ENCODE measurements at places on chromosomes 2 and 18. TPM values are rescaled to one million over a fixed set of nuclear protein-coding genes. Genes with fewer than 3 reads are reported as not detected.

DNA sequence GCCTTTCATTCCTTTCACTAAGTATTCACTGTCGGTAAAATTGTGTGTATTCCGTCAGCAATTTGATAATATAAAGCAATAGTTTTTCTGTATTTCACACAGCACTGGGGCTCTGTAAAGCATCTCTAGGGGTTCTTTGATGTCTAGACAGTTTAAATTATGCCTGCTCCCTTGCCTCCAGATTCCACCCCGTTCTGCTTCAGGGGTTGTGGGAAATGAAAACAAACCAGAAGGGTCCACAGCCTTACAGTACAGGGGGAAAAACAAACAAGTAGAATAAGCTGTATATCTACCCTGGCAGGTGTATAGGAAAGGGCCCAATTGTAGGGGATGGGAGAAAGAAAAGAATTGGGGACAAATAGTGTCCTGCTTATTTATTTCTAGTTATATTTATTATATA is 63.1 kb downstream of the ASXL3 start:
- DNase-seq = no peak

DNA sequence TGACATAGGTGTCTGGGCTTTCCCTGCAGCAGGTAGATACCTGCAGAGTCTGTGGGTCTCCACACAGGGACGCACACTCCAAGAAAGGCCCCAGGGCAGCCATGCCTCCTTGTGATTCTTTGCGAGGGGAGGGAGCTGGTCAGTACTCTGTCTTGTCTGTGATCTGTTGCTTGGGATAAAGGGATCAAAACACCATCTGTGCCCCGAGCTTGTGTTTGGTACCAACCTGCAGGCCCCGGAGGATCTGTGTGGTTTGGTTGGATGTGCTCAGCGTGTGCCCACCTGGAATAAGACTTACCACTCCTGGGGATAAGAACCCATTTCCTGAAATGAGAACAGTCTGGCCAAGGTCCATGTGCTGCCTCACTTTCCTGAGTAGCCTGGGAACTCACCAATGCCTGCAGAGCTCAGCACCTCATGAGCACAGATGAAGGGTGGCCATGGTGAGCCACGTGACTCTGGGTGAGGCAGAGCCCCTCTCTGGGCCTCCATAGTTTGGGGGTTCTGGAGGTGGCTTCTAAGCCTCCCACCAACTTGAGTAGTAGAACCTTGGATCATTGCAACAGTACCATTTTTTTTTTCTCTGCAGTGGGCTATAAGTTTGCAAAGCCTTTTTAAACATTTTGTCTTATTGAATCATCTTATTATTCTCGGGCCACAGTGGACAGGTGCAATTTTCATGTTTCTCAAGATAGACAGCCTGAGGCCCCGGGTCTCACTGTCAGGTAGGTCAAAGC is 134.8 kb downstream of the DDX1 start:
- no peak for DNase-seq

DNA sequence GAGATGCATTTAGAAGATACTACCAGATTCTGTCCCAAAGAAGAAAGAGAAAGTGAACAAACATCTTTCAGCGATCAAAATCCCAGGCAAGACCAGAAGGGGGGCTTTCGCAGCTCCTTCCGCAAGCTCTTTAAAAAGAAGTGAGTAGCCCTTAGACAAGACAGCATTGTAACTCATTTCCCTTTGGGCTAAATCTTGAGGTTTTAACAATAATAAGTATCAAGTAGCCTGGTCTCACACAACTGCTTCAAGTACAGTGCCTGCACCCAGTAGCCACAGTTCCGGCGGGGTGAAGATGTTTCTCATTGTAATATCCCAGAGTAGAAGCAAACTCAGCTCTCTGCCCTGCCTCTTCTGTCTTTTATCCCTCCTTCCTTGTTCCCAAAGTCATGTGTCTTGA is 76.3 kb downstream of the ARHGEF33 start:
- DNase-seq = no peak

DNA sequence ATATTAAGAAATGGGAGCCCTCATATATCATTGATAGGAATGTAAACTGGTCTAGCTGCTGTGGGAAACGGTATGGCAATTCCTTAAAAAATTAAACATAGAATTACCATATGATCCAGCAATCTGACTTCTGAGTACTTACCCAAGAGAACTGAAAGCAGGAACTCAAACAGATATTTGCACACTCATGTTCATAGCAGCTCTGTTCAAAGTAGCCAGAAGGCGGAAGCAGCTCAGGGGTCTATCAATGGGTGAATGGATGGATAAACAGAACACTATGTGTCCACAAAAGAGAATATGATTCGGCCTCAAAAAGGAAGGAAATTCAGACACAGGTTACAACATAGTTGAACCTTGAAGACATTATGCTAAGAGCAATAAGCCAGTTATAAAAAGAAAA is 135.7 kb upstream of the NDUFV2 start:
- DNase-seq = no peak

The OSGEPL1 gene
- total RNA-seq = 6.7 TPM

DNA sequence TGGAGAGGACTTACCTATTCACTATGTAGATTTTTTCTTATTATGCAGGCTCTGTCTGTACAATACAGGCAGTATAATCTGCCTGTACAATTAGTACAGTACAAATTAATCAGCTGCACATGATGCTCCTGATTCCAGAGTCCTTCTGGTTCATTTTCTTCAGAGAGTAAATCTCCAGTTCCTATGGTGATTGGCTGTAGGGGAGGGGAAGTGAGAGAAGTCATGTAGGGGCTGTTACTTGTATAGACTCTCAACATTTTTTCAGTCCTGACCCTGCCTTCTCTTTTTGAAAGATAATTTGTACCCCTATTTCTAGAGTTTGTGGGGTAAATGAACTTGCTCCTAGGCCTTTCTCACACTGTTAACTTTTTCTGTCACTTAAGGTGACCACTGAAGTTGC is 54.5 kb downstream of the PTPN4 start:
- DNase-seq = no peak

DNA sequence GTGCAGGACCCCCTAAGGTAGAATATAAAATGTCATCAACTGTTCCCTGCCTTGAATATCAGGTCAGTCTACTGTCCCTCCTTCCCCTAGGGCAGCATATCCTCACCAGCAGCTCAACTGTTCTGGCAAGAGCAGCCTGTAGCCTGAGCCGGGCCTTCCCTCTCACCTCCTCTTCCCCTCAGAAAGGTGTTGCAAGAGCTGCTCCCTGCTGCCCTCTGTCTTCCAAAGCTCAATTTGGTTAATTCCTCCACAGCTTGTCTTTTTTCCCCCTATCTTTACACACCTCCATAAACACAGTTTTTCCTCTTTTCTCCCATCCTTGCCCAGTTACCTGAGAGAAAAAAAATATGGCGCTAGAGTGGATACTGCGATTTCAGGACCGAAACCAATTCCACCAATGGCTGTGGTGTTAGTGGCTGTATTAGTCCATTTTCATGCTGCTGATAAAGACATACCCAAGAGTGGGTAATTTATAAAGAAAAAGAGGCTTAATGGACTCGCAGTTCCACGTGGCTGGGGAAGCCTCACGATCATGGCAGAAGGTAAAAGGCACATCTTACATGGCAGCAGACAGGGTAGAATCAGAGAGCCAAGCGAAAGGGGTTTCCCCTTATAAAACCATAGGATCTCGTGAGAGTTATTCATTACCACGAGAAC is 184.7 kb downstream of the MREG start:
- peak; percentile 75 for DNase-seq

The SLC35G4 gene
- not detected for total RNA-seq

The REG3G gene
- total RNA-seq = not detected

DNA sequence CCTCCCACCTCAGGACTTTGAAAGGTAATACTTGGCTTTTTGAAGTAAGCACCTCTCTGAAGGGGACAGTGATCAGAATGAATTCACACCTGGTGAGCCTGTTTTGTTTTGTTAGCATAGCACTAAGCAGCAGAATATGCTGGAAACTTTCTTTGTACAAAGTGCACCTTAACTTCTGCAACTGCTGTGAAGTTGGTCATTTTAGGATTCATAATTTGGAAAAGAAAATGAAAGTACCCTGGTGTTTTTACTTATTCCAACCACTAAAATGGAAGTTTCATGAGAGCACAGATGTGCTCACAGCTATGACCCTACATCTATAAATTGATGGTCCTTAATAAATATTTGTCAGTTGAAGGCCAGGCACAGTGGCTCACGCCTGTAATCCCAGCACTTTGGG is 257.8 kb upstream of the STON1 start:
- DNase-seq = no peak

The G6PC2 gene
- total RNA-seq = not detected

The NPAS2 gene
- total RNA-seq = 11.4 TPM

- DNase-seq = peak; percentile 82
These were observed 616 bp upstream of the SP5 start for GRCh38 chr2:170714381-170715061.

DNA sequence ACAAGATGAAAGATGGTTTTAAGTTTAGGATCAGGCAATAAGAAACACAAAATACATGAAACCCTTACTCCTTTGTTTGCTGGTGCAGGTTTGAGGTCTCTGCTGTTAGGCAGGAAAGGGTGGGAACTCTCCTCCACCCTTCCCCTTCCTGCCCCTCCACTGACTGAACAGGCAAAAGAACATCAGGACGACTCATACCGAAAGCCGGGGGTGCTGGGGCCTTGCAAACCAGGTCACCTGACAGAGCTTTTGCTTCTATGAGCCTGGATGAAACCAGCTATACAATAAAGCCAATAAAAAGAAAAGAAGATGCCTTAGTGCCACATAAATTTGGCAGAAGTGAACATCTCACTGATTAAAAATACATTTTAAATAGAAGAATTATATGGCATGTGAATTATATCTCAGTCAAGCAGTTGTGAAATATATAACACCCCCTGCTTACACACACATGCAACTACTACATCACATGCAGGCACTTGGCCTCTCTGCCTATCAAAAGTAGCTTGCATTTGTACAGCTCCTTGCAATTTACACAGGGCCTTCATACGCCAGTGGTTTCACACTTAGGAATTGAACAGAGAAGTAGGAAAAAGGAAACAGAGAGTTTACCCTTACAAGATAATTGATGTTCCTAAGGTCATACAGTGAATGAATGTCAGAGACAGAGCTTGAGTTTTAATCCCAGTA is 215.1 kb upstream of the TRIB2 start:
- no peak for DNase-seq

DNA sequence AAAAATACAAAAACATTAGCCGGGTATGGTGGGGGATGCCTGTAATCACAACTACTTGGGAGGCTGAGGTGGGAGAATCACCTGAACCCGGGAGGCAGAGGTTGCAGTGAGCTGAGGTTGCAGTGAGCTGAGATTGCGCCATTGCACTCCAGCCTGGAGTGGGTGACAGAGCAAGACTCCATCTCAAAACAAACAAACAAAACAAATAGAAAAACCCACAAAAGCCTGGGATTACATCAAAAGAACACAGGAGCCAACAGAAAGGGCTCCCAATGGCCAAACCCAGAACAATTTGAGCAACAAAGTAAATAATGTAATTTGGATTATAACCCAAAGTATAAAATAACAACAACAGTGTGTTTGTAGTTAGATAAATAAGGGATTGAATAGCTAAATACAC is 159.8 kb downstream of the UXS1 start:
- DNase-seq = no peak

DNA sequence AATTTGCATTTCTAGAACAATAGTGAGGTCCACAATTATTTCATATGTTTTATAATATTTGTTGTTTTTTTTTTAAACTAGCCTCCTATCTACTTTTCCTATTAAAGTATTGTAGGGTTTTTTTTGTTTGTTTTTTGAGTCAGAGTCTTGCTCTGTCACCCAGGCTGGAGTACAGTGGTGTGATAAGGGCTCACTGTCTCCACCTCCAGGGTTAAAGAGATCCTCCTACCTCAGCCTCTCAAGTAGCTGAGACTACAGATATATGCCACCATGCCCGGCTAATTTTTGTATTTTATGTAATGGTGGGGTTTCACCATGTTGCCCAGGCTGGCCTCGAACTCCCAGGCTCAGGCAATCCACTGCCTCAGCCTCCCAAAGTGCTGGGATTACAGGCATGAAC is 122.5 kb downstream of the SLC39A10 start:
- DNase-seq = no peak

DNA sequence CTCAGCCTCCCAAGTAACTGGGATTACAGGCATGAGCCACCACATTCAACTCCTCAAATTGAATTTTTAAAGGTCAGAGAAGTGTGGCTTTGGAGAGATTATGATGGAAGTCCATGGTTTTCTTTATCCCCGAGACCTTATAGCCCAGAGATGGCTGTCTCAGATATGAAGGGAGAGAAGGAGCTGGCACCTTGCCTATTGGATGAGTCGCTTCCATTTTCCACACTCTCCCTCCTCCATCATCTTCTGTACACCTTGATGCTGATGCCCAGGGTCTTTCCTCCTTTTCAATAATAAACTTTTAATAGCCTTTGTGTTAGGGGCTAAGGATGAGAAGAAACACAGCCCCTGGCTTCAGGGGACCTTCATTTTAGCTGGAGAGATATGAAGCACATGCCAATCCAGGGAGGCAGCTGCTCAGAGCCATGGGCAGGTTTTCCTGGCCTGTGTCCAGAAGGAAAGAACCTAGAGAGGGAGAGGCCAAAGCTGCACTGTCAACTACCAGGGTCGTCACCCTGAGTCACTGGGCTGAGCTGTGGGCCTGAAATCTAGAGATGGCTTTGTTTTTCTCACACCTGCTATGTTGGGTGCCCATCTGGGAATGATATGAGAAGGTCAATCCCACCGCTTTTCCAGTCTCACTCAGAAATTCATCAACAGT is 146.0 kb upstream of the SERTAD2 start:
- DNase-seq = no peak

DNA sequence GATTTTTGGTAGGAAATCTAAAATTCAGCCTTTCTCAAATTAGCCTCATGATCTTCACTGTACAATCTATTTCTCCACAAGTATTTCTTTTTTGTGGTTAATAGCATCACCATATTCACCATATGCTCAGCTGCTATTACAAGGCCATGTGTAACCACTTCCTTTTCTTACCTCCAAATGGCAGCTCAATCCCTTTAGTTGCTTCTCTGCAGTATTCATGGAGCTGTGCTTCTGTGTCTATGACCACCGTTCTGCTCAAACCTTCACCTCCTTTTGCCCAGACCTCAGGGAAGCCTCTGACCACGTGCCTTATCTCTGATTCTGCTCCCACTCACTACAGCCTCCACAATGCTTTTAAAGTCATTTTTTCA is 126.7 kb upstream of the TMEM200C start:
- DNase-seq = no peak

DNA sequence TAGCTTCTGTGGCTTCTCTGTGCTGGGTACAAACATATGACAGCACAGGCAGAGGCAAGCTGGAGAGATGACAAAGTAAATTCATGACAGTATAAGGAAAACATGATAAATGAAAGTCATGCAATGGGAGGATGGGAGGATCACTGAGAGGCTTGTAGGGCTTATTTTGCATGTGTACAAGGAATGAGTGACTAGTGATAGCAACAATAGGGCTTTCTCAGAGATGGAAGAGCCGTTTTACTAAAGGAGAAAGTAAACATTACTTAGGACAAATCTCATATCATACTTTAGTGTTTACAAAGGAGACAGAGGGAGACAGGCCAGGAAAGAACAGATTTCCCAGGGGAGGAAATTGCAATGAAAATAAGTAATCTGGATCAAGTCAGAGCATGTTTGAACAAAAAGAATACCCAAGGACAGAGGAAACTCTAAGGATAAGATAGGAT is 82.5 kb upstream of the RBMS1 start:
- DNase-seq = no peak

- no peak for DNase-seq
These were observed 106.1 kb downstream of the ETAA1 start for GRCh38 chr2:67503066-67503795.

GRCh38 chr18:79466591-79466990 is 70.9 kb downstream of the NFATC1 start:
- no peak for DNase-seq

All from upper lobe of right lung (tissue), 1 donor.